ENCODE measurements at places on chromosomes 1 and 21.

DNA sequence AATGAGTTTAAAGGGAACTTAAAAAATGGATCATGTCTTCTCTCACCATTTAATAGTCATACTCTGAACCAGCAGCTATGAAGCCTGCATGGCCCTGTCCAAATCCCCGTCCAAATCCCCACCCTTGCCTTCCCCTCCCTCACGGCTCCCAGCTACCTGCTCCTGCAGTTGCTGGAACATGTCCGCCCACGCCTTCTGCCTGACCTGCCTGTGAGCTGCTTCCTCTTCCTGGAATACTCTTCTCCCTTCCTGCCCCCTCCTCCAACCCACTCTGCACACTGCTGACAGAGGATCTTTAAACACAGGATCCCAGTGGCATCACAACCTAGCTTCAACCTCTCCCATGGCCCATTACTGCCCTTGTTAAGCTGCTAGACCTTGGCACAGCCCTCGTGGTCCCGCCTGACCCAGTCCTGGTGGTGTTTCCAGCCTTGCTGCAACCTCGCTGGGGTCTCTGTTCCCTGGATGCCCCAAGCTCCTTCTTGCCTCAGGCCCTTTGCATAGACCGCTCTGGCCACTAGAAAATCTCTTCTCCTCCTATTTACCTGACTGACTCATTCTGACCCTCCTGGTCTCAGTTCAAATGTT lies 118.3 kb downstream of the PTPRU start:
- DNase-seq = no peak

DNA sequence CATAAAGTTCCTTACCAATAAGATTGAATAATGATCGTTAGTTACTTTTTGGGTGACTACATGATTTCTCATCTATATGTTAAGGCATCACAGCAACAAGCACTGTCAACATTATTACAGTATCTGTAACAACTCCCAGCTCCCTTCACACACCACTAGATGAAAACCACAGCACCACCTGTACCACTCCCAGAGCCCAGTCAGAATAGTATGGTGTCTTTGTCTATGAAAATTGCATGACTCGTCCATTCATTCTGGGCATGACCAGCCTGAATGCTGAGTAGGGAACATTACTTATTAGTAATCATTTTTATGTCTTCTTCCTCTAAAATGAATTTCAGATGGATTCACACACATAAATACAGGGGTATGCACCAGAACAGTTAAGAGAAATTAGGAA lies 7.0 kb downstream of the OLFML2B start:
- no peak for DNase-seq

- no peak for DNase-seq
Observed at GRCh38 chr21:42535602-42536171, 22.0 kb downstream of the SLC37A1 start.

GRCh38 chr1:197685785-197686184 lies 89.5 kb downstream of the DENND1B start:
- DNase-seq = peak; percentile 21

- no peak for DNase-seq
Observed at GRCh38 chr1:152933196-152933595, 13.8 kb upstream of the SPRR5 start.

- DNase-seq = no peak
Observed at GRCh38 chr1:6634371-6635052, 9.8 kb downstream of the THAP3 start.

DNA sequence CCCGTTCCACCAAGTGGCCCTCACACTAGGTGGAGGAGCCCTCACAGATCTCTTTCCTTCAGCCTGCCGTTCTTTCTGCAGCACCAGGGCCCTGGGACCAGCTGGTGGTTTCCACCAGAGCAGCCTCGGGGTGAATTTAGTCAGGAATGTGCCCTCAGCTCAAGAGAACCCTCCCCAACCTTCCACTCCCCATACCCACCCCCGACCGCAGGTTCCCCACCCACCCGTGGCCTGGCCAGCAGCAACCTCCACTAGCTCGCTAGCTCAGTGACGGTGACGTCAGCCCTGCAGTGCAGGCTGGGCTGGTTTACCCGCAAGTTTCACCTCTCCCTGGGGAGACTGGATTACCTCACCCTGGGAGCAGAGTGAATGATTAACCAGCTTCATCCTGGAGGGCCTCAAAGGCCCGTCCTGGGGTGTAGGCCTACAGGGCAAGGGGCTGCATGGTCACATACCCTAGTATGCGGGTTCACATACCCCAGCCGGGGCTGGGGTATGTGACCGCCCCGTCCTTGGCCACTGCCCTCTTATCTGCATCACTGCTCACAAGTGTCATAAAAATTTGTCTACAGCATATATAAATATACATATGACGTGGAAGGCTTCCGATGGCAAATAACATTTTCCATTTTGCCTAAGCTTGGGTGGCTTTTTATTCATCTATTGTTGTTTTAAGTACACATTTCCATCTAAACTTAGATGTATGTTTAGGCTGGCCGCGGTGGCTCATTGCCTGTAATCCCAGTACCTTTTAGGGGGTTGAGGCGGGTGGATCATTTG lies 24.5 kb downstream of the ELF3 start:
- DNase-seq = peak; percentile 92

- no peak for DNase-seq
Observed at GRCh38 chr1:248853663-248854375, 5.1 kb downstream of the ZNF692 start.

DNA sequence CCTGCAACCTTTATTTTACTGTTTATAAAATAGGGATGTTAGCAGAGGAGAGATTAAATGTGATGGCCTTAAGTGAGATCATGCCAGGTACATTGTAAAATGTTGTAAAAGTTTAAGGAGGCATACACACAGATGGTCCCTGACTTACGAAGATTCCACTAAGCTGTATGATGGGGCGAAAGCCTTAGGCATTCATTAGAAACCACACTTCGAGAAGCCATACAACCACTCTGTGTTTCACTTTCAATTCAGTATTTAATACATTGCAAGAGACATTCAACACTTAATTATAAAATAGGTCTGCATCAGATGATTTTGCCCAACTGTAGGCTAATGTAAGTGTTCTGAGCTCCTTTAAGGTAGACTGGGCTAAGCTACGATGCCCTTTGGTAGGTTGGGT lies 3.7 kb downstream of the SMPDL3B start:
- no peak for DNase-seq

- no peak for DNase-seq
Observed at GRCh38 chr1:21254335-21254951, 35.8 kb downstream of the ECE1 start.

DNA sequence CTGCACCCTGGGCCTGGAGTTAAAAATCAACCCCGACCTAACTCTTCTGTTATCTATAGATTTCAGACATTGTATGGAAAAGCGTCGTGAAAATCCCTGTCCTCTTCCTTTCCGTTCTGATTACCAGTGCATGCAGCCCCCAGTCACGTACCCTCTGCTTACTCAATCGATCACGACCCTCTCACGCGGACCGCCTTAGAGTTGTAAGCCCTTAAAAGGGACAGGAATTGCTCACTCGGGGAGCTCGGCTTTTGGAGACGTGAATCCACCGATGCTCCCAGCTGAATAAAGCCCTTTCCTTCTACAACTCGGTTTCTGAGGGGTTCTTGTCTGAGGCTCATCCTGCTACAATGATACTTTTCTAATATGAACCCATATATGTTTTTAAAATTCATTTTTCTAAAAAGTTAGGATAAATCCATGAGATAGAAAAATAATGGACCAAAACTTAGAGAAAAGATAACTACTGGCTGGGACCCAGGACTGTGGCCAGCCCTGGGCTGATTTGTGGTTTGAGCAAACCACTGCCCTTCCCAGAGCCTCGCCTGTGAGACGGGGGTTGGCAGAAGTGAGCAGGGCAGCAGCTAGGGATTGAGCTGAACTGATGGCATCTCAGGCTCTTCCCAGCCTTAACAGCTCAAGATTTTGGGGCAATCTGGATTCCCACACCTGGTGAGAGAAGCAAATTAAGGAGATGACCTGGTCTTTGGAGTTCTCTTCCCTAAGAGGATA lies 5.0 kb downstream of the UQCRHL start:
- no peak for DNase-seq

- DNase-seq = no peak
Observed at GRCh38 chr1:175875556-175875955, 132.2 kb upstream of the TNR start.

DNA sequence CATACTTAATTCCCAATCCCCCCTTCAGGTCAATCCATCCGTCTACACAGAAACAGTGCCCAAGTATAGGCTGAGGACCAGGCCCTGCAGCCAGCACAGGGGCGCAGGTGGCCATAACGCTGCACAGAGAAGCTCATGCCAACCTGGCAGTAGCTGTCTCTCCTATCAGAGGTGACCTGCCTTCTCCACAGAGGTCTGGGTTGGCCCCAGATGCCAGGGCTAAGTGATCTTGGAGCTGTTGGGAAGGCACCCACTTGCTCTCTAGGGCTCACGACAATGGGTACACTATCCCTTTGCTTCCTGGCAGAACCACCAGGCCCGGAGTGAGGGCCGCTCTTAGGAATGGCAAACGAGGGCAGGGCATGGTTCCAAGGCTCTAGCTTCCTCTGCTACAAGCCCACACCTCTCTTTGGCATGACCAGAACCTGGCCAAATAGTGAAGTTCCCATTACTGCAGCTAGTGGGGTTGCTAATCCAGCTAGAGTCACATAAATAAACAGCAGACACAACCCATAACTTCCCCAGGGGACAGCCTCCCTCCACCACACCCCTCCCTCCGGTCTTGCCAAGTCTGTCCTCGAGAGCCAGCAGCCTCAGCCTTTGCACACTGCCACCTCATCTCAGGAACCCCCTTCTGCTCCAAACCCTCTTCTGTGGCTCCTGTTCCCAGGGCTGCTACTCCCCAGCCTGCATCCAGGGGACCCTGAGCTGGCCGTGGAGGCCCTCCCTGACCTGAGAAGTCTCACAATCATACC lies 113.0 kb downstream of the GLIS1 start:
- DNase-seq = no peak

- DNase-seq = no peak
Observed at GRCh38 chr1:33147997-33148314, 33.9 kb downstream of the TRIM62 start.

GRCh38 chr1:190679983-190680382 lies 202.3 kb upstream of the BRINP3 start:
- DNase-seq = no peak

DNA sequence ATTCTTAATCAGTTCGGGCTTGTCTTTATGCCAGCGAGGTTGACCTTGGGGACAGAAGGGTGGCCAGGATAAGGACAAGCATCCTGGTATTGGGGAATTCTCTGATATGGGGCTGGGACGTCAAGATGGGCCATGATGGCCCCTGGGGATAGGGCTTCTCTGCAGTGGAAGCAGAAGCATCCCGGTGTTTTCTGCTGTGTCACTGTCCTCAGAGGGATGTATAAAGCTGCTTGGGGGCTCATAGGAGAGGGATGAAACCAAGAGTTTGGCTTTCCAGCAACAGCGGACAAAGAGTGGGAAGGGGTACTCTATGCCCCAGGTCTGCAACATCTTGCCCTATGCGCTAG lies 1.4 kb upstream of the ATP1B1 start:
- DNase-seq = no peak

GRCh38 chr1:33426916-33427315 lies 4.0 kb downstream of the PHC2 start:
- DNase-seq = no peak

GRCh38 chr21:29166323-29166722 lies 35.9 kb downstream of the MAP3K7CL start:
- no peak for DNase-seq

GRCh38 chr1:22052115-22053016 lies at the start of gene CDC42:
CDC42 (plus strand) TSS chr1:22052709; CDS start chr1:22078479, 25,770 bp downstream.
- peak; percentile 73 for DNase-seq

DNA sequence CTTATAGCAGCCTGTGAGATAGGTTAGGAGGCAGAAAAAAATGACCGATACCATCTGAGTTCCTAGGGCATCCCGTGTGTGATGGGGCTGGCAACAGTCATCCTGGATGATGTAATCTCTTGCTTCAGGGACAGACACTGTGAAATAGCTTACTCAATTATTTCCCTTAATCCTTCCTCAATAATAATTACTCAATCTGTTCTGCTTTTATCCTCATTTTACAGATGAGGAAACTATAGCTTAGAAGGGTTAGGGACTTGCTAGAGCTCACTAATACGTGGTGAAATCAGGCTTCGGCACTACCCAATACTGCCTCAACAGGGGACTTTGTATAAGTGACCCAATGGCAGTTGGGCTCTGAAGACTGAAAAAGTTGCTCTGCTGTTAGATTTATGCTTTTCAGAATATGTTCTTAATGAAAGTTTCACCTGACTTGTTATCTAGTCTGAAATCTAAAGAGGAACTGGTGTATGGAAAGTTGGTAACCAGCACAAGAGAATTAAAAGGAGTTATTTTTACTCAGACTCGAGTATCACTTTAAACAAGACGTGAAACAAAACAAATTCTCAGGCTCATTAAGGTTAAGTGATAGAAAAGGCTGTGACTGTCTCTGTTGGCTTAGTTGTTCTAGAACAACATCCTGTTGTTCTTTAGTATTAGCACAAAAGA lies 14.4 kb downstream of the CD55 start:
- no peak for DNase-seq

GRCh38 chr1:243244432-243244841 lies 10.6 kb downstream of the CEP170 start:
- DNase-seq = no peak

DNA sequence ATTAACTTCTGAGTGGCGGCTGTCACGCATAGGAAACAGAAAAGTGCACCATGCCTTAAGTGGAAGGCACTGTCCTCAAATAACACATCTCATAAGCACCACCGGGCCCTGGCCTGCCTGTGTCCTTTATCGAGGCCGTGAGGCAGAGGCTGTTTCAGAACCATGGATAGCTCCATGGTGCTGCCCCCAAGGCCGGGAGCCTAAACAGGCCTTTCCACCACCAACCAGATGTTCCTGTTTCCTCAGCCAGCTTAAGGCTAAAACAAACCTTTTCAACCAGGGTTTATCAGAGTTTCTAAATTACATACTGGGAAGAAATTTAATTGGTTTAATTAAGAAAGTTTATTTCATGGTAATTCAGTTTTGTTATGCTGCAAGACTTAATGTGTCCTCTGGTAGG lies 114.4 kb downstream of the DMRTA2 start:
- DNase-seq = no peak

- no peak for DNase-seq
Observed at GRCh38 chr1:42432714-42433113, 23.1 kb downstream of the ZMYND12 start.

GRCh38 chr21:45555557-45556301 lies 13.5 kb upstream of the SLC19A1 start:
- peak; percentile 33 for DNase-seq

DNA sequence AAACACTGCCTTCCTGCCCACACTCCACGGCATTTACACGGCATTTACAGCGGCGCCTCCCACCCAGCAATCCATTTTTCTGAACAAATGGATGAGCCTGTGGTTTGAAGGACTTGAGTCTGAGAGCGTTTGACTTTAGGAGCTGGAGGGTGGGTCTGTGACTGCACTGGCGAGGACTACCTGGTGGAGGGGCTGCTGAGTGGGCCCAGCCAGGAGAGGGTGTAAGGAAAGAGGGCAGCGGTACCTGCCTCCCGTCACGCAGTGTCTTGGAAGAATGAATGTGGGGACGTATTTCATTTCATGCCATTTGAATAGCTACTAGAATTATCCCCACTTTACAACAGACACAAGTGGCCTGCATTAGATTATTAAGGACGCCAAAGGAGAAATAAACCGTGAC lies 62.9 kb downstream of the B3GALT5 start:
- no peak for DNase-seq

All from AG09309 (cell line).